ENCODE measurements at places on chromosomes 16 and 17.

DNA sequence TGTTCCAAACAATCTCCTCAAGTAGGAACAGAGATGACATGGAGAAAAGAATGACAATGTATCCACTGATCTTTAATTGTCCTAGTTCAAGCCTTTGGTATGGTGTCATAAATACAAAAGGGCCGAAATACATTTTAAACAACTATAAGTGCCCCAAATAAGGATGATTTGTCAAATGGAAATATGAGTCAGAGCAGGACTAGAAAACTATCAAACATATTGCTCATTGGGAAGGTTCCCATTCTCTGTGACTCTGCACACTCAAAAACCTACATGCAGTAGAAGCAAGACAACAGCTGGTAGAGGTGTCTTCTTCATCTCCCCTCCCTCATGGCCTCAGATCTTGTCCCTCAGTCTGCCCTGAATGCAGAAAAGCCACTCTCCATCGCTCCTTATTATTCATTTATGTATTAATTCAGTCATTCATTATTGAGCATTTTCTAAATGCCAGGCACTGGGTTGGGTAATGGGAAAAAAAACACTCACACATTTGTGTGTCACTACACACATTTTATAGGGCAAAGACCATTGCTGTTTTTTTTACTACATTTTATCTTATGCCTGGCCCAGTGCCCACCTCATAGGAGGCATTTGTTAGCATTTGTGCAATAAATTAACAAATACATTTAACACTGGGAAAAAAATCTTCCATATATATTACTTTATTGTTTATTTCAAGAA is 10.1 kb downstream of the CA10 start:
- DNase-seq, result no peak

DNA sequence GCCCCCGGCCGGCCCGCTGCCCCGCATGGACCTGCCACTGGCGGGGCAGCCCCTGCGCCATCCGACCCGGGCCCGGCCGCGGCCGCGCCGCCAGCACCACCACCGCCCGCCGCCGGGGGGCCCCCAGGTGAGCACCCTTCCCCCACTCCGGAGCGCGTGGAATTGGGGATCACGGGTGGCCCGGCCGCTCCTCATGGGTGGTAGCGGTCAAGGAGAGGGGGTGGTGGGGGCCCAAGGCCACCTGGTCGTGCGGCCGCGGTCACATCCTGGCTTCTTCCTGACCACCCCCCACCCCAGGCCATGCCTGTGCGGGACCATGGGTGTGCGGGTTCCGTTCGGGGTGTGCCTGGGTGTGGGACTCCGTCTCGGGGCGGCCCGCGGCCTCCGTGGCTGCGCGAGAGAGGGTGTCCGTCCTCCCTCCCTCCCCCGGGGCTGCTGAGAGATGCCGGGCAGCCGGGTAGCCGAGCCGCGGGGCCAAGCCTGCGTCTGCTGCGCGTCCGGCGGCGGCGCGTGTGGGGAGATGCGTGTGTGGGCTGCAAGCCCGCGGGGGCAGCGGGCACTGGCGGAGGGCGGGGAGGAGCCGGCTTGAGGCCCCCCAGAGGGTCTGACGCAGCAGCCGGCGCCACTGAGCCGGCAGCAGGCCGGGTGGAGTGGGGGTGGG is 6.8 kb downstream of the ACD start:
- no peak for DNase-seq

- no peak for DNase-seq
These were observed 8.4 kb downstream of the P3H4 start for GRCh38 chr17:41803049-41804020.

DNA sequence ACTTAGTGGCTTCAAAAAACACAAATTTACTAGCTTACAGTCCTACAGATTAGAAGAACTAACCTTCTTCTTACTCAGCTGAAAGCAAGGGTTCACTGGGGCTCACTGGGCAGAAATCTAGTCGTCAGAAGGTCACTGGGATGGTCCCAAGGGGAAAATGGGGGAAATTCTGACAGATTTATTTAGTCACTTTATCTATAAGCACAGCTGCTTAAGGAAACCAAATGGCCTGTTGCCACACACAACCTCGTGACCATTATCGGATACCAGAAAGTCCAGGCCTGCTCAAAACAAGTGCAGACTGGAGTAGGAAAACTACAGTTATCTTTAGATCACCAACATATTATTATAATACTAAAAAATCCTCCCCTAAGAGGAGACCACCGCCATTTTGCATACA is 374.6 kb upstream of the ASIC2 start:
- DNase-seq, result no peak

DNA sequence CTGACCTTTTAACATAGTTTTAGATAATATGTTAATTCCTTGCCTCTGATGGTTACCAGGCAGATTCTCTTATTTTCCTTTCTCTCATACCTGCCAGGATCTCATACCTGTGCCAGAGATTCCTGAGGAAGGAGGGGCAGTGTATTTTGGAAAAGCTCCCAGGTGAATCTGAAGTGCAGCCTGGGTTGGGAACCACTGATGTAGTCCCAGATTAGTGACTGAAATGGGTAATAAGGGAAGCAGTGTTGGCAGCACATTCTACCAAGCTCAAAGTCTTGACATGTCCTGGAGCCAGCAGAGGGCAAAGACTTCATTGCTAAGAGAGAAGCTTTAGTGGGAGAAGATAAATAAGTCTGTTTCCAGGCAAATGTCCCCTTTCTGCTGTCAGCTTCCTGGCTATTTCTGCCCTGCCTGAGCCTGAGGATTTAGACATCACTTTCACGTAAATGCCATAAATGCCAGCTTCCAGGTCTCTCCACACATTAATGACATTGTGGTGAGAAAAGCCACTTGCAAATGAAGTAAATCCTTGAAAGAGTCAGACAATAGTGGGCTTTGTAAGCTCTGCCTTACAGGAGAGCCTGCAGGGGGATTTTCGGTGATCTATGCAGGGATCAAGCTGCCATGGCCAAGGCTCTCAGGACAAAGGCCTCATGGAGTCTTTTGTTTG is 40.9 kb upstream of the C16orf78 start:
- no peak for DNase-seq

DNA sequence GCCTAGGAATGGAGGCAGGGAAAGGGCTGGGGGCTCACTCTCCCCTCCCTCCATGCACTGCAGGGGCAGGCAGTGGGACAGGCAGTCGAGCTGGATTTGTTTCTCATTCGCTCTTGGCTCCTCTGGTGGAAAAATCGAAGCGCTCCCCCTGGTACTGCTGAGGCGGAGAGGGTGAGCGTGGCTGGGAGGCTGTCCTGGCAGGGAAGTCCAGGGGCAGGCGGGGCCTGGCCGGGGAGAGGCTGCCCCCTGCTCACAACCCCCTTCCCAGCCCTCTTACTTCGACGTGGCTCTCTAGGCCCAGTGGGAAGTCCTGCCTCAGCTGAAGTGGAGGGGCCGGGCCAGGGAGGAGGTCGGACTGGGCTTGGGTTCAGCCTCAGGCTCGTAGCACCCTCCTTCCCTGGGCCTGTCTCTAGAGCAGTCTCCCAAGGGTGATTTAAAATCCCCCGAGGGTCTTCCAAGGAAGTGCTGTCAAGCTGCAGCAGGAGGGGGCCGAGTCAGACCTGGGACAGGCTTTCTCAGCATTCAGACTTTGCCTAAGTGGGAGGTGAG is 16.5 kb upstream of the TMEM92 start:
- no peak for DNase-seq

DNA sequence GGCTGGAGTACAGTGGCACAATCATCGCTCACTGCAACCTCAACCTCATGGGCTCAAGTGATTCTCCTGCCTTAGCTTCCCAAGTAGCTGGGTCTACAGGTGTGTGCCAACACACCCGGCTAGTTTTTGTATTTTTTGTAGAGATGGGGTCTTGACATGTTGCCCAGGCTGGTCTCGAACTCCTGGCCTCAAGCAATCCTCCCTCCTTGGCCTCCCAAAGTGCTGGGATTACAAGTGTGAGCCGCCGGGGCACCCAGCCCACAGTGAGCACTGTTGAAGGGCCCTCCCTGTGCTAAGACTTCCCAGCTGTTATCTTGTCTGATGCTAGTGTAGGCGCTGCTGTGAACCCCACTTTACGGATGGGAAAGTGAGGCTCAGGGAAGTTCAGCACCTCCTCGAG is 8.0 kb downstream of the CASKIN1 start:
- DNase-seq, result no peak

DNA sequence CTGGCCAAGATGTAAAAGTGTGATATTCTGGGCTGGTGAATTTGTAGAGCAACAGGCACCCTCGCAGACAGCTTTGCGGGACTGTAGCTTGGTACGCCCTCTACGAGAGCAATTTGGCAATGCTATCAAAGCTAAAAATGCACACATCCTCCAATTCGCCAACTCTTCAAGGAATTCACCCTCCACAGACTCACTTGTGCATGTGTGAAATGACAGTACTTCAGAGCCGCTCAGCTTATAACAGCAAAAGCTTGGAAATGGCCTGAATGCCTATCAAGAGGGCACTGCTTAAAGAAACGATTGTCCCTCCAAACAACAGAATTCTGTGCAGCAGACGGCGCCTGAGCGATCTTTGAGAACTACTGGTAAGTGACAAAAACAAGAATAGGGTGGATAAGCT is 130.8 kb downstream of the SDK2 start:
- no peak for DNase-seq

DNA sequence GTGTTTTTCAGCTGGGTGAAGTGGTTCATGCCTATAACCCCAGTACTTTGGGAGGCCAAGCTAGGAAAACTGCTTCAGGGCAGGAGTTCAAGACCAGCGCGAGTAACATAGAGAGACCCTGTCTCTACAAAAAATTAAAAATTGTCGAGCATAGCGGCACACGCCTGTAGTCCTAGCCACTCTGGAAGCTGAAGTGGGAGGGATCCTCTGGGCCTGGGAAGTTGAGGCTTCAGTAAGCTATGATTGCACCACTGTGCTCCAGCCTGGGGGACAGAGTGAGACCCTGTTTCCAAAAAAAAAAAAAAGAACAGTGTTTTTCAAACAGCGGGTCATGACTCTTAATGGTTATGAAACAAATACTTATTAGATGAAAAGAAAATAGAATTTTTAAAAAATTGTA is 2.3 kb upstream of the CYTH1 start:
- DNase-seq, result no peak

- DNase-seq, result no peak
These were observed 27.4 kb downstream of the IL21R start for GRCh38 chr16:27429330-27429871.
